NCI-H69 (cell line): ENCODE measurements at places on chromosomes 3 and 15.
A peak's percentile ranks its signal among the peaks of the same experiment; 100 is the strongest.

DNA sequence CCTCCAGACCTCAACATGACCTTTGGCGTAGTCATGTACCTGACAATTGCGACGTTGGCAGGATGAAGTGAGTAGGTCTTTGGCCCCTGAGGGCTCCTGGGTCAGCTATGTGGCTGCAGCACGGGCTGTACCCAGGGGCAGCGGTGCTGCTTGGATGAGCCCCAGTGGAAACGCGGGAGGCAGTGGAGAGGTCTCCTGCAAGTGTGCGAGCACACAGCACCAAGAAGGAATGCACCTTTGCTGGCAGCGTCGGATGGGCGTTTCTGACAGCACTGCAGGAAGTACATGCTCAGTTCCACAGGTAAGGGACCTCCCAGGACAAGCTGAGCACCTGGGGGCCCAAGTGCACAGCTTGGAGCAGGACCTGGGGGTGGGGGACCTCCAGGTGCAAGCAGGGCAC lies 67.4 kb upstream of the UNC13C start:
- peak; percentile 15 for DNase-seq

DNA sequence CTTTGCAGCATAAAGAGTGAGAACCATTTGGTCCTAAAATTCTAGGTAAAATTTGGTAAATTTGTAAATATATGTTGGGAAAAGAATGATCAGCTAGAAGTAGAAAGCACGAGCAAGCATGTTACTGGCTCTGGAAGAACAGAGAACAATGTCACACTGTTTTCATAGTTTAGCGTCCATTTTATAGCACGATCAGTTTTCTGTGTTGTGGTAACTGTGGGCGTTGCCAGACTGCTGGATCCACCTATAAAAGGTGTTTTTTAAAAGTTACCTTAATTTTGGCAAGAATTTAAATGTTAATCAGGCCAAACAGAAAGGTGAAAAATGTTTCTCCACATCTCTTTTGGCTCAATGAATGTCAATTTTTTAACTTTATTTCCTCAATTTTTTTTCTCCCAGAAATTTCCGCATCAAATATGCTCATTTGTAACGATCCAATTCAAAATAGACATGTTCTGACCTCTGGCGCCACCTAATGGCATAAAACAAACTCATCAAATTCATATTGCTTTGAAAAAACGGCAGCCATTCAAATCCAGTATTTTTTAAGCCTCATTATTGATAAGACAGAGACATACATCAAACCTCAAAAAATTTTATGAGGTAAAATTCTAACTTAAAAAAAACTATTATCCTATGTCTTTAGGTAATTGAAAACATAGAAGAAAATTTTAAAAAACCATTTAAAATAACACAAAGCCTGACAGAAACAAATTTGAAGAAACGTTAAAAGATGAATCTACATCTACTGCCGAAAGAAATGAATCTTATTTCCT lies 5.5 kb upstream of the GP5 start:
- DNase-seq: peak; percentile 80

- no peak for DNase-seq
Measured at GRCh38 chr3:50354850-50355249, 4.2 kb downstream of the CYB561D2 start.

DNA sequence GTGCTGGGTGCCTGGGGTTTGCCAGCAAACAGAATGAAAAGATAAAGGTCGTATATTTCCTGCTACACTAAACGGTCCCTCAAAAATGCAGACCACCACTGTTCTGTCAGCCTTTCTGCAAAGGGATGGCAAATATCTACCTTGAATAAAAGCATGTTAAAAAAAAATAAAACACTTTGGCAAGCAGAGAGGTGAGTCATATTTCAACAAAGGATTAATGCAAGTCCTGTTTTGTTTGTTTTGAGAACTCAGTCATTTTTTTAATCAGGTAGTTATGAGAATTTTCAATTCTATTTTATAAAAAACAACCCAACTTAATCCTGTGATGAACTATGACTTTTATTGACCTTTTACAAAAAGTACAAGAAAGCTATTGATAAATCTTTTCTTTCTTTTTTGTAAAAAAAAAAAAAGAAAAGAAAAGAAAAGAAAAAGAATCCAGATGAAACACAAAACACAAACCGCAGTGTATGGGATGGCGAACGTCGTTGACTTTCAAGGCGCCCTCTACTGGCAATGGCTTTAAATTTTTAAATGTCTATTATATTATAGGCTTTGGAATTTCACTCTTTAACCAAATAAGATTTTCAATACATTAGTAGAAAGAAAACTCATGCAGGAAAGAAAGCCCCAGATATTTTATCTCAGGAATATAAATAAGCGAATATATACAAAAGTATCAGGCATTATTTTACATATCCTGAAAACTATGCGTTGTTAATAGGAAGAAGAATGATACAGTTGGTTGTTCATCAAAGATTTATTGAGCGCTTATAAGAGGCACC lies 87.8 kb downstream of the NCEH1 start:
- peak; percentile 71 for DNase-seq
